ENCODE measurements at places on chromosomes 7 and 10.

DNA sequence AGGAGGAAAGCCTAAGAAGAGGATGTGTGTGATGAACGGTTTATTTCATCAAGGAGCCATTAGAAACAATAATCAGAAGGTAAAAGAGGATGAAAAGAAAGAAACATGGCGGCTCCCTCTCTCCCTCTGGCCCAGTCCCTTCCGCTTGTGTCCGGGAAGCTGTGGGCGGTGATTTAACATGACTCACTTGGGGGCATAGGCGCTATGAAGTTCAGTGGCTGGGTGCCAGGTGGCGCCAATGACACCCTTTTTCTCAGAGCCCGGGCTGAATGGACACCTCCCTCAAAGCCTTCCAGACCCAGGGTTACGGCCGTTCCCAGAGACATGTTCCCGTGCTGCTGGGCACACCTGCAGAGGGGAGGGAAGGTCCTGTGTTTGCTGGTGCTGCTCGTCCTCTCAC is 244.0 kb downstream of the SKAP2 start:
- DNase-seq = no peak

DNA sequence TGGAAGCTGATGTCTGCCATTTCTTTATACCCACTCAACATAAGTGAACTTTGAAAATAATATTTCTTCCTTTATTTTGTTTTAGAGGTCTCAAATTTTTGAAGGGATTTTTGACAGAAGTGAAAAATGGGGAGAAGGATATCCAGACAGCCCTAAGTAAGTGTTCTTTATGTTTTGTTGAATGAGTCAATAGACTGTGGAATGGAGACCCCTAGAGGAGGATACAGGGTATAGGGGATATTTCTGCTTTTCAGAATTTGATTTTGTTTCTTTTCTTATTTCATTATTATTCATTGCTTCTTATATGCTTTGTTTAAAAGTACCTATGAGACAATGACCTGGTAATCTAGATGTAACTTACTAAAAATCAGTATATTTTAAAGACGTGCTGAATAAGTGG is 34.4 kb downstream of the PLEKHA8 start:
- no peak for DNase-seq

- no peak for DNase-seq
Measured at GRCh38 chr10:46305986-46306385, 19.2 kb downstream of the ANTXRL start.

DNA sequence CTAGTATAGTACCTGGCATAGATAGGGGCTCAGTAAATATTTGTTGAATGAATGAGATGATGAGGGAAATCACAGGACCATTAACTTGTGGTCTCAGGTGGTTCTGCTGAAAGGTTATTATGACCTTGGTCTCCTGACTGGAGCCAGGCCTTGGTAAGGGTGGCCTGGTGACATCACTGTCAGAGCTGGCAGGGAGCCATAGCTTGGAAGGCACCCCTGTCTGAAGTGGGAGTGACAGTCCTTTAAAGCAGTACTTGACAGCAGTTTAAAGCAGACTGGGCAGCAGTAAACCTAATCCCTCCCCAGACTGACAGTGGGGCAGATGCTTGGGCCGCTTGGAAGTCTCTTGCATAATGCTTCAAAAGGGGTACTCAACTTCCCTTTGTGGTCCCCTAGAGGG is 13.4 kb downstream of the DPCD start:
- DNase-seq = peak; percentile 81

GRCh38 chr7:100825215-100825671 is 2.1 kb downstream of the EPHB4 start:
- no peak for DNase-seq

DNA sequence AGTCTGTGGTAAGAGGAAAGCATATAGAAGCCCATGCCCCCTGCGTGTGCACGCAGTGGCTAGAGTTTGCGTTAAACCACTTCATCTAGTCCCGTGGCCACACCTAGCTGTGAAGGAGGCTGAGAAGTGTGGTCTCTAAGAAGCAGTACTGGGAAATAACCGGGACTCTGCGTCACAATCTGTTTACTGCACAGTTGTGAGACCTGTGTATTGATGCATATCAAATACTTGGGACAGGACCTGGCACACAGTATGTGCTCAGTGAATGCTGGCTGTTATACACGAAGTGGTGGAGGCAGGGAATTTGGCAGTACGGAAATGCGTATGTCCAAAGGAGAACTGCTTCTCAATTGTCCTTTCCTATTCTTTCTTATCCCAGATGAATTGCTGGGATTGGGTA is 149.5 kb downstream of the ARHGAP21 start:
- DNase-seq = no peak

- no peak for DNase-seq
Measured at GRCh38 chr10:43903451-43903850, 254.8 kb upstream of the ZNF32 start.

- DNase-seq = no peak
Measured at GRCh38 chr7:25714013-25714412, 438.0 kb upstream of the NFE2L3 start.

- no peak for DNase-seq
Measured at GRCh38 chr10:51082857-51083256, 8.6 kb downstream of the PRKG1 start.

DNA sequence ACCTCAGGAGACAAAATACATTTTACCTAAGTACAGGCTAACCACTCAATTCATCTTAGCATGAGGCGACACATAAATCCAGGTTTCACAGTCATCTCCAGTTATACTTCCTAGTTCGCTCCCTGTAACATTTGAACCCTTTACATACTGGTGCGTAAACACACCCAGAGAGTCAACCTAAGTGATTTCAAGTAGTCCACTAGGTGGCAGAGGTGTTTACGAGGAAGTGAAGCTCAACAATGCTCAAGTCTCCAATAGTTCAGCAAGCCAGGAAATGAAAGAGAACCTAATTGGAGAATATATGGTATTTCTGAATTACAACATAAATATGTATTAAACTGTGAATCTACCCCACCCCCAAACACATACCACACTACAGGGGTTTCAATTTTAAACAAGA is 76.3 kb upstream of the ABCB5 start:
- DNase-seq = peak; percentile 12

- no peak for DNase-seq
Measured at GRCh38 chr10:125866421-125867029, 14.6 kb downstream of the DHX32 start.

- no peak for DNase-seq
Measured at GRCh38 chr7:83731154-83731553, 82.2 kb upstream of the SEMA3E start.

- no peak for DNase-seq
Measured at GRCh38 chr7:98930921-98931320, 52.6 kb downstream of the TRRAP start.

GRCh38 chr7:111650456-111650999 is 88.2 kb upstream of the IMMP2L start:
- peak; percentile 8 for DNase-seq

DNA sequence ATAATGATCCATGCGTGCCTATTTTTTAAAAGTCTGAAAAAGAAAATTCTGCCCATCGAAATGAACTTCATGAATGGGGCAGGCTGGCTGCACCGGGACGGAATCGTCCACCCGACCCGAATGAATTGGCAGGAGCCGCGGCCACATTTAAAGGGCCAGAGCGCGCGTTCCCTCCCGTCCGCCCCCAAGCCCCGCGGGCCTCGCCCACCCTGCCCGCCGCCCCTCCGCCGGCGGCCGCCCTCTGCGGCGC is 319 bp upstream of the GATA3 start:
- no peak for DNase-seq

- peak; percentile 54 for DNase-seq
Measured at GRCh38 chr7:18552943-18553604, 57.5 kb downstream of the HDAC9 start.

DNA sequence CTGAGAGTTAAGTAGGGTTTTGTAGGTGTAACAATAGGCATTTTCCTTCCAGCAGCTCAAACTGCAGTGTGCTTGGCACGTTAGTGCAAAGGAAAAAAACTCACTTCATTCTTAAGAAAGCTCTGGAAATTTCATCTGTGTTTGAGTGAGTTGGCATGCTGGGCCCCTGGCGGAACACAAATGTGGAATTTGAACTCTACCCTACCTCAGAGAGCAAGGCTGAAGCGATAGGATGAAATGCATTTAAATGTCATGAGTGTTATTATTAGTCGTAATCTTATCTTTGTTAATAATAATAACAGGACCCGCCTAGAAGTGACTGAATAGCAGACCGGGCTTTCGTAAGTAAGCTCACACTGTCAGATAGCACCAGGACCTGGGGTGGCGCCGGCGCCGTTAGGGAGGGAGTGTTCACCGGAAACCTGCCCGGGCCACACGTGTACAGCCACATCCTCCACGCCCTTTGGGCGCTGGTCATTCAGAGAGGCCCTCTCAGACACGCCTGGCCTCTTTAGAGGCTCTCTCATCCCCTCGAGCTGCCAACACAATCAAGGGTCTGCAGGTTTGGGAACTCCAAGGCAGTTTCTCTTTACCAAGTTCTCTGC is 63.5 kb downstream of the GRK5 start:
- DNase-seq = no peak

DNA sequence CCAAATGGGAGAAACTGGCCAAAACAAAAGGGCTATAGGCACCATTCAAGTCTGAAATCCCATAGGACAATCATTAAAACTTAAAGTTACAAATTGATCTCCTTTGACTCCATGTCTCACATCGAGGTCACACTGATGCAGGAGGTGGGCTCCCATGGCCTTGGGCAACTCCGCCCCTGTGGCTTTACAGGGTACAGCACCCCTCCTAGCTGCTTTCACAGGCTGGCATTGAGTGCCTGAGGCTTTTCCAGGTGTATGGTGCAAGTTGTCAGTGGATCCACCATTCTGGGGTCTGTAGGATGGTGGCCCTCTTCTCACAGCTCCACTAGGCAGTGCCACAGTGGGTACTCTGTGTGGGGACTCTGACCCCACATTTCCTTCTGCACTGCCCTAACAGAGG is 662.1 kb downstream of the XPNPEP1 start:
- no peak for DNase-seq

GRCh38 chr7:132515181-132515580 is 61.1 kb downstream of the PLXNA4 start:
- DNase-seq = no peak

GRCh38 chr10:73650537-73651331 is 5.1 kb downstream of the SYNPO2L start:
- no peak for DNase-seq

GRCh38 chr7:46133751-46134150 is 212.7 kb upstream of the IGFBP3 start:
- no peak for DNase-seq

- no peak for DNase-seq
Measured at GRCh38 chr7:20713792-20714191, 72.9 kb downstream of the SP8 start.

DNA sequence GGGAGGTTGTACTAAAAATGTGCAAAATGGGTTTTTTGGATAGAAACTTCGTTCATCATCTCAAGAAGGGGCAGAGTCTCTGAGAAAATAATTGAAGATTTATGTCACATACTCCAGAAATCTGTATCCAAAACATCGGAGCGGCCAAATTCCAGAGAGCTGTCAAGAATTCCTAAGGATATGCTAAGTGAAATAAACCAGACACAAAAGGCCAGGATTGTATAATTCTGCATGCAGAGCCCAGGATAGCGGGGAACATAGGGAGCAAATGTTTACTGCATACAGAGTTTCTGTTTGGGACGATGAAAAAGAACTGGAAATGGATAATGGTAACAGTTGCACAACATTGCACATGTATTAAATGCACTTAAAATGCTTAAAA is 224.2 kb upstream of the AUTS2 start:
- no peak for DNase-seq

GRCh38 chr10:32244421-32245207 is 102.3 kb downstream of the EPC1 start:
- no peak for DNase-seq

DNA sequence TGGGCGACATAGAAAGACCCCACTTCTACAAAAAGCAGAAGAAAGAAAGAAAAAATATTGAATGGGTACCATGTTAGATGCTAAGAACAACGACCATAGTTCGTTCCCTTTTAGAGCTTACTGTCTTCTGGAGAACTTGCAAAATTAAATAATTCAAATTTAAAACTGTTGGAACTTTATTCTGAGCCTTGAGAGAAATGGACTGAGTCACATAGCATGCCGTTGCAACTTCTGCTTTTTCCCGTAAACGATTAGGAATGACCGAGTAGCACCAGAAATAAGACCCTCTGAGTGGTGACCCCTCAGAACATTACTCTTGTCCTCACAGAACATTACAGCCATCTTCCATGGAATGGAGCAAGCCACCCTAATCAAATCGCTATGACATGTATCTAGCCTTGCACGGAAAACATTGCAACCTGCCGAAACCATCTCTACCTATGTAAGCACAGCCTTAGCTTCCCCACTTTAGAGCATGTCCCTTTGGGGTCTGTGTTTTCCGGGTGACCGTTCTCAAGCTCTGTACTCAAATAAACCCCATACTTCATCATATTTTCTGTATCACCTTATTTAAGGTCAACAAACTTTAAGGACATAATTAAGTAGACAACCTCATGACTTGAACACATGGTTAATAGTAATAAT is 179.1 kb downstream of the PRKCQ start:
- DNase-seq = no peak

DNA sequence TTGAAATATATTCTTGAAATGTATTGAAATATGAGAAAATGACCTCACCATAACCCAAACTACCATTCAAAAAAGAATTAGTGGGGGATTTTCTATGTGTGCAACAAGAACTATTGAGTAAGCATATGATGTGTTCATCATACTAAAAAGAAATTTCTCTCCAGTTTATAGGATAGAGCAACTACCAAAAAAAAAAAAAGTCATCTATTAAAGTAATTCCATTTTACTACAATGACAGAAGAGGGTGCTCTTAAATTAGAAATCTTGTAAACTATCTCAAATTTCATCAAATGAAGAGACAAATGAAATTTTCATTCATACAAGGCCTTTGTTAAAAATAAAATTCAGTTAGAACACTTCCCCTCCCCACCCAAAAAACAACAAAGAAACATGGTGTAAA is 195.4 kb upstream of the PLXDC2 start:
- DNase-seq = no peak

DNA sequence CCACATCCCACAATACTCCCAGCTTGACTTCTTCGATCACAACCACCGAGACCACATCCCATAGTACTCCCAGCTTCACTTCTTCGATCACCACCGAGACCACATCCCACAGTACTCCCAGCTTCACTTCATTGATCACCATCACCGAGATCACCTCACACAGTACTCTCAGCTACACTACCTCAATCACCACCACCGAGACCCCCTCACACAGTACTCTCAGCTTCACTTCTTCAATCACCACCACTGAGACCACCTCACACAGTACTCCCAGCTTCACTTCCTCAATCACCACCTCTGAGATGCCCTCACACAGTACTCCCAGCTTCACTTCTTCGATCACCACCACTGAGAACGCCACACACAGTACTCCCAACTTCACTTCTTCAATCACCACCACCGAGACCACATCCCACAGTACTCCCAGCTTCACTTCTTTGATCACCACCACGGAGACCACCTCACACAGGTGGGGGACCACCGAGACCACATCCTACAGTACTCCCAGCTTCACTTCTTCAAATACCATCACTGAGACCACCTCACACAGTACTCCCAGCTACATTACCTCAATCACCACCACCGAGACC is 8.6 kb downstream of the MUC3A start:
- DNase-seq = no peak

- DNase-seq = no peak
Measured at GRCh38 chr7:73906874-73907273, 45.9 kb downstream of the TMEM270 start.

All from NCI-H2029 (cell line).